ENCODE measurements at places on chromosomes 12 and 14.

DNA sequence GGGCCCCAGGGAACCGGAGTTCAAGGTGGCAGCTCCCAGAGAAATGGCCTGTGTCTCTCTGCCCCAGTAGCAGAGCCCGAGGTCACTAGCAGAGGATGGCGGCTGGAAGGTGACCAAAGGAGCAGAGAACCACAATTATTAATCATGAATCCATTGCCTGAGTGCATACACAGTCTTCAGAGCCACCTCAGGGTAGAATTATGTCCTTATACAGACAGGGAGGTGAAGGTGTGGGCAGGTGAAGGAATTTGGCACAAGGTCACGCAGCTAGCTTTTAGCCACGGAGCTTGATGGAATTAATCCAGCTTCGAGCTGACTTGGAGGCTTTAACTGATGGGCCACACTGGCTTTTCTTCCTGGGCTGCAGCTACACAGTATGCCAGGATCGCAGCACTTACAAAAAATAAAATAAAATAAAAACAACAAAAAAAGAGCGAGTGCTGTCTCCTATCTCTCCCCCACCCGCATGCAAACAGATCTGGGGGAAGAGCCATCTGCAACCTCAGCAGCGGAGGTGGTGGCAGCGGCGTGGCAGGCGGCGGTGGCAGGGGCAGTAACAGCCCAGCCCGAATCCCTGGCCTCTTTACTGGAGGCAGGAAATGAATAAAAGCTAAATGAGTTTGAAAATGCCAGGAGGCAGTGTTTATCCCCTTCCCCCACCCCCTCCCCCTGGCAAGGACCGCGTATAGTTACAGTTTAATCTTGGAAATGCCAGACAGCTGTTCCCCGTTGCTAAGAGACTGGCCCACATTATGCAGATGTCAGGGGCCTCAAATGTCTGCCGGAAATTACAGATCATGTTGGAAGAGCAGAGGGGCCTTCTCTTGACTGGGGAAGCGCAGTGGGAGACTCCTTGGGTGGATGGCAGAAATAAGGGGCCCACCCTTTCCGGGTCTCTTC is 93.5 kb downstream of the LRRC74A start:
- DNase-seq, result no peak

DNA sequence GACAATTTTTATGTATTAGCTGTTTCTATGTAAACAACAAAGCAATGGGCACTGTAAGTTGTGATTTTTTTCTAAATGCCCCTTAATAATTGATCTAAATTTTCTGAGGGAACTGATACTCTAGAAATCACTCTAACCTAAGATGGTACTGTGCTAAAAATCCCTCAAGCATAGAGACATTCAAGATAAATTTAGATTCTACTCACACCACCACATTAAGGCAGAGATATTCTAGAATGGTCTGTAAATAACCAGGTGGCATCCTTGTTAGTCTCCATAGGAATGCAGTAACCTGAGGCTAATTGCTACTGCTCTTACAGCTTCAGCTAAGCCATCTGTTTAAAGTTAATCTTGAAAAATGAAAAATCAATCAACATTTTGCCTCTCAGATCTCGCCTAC is 87.3 kb downstream of the SLC41A2 start:
- no peak for DNase-seq

- DNase-seq, result no peak
These were observed 75.8 kb downstream of the PPP1R36 start for GRCh38 chr14:64625386-64626232.

GRCh38 chr12:78403136-78403535 is 461.4 kb upstream of the SYT1 start:
- no peak for DNase-seq

GRCh38 chr12:124553862-124554428 is 13.5 kb downstream of the NCOR2 start:
- no peak for DNase-seq

- DNase-seq, result no peak
These were observed 570 bp upstream of the MRPS35 start for GRCh38 chr12:27709932-27710591.

DNA sequence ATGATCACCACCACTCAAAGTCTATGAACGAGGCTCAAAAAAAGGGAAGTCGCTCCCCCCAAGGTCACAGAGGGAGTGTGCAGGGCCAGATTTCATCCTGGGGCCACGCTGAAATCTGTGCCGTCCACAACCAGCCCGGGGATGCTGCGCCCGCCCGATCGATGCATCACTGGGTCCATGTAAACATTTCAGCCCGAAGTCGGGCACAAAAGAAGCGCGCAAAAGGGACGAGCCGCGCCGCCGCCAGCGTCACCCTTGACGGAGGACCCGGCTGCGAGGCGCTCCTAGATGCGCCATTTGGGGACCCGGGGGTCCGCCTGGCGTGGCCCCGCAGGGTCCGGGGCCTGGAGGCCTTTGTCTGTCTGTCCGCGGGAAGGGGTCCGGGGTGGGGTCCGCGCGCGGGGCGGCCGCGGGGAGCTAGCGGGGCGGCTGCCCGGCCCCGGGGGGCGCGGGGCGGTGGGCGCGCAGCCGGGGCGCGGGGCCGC is 503 bp downstream of the FBXO21 start:
- DNase-seq, result peak; percentile 14

DNA sequence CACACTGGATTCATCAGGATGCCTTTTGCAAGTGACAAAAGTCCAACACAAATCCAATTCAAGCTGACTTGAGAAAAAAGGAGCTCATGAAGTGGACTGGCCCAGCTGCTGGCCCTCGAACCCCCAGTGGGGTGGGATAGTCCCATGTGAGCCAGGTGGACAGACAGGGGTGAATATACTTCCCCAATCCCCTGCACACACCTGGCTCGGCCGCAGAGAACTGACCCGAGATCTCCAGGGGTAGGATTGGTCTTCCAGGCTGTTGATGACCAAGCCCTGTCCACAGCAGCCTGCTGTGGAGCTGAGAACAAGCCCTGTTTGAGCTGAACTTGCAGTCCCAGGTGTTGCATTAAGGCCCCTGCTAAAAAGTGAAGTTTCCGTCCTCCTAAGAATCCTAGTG is 56.2 kb downstream of the TPCN1 start:
- DNase-seq, result no peak

DNA sequence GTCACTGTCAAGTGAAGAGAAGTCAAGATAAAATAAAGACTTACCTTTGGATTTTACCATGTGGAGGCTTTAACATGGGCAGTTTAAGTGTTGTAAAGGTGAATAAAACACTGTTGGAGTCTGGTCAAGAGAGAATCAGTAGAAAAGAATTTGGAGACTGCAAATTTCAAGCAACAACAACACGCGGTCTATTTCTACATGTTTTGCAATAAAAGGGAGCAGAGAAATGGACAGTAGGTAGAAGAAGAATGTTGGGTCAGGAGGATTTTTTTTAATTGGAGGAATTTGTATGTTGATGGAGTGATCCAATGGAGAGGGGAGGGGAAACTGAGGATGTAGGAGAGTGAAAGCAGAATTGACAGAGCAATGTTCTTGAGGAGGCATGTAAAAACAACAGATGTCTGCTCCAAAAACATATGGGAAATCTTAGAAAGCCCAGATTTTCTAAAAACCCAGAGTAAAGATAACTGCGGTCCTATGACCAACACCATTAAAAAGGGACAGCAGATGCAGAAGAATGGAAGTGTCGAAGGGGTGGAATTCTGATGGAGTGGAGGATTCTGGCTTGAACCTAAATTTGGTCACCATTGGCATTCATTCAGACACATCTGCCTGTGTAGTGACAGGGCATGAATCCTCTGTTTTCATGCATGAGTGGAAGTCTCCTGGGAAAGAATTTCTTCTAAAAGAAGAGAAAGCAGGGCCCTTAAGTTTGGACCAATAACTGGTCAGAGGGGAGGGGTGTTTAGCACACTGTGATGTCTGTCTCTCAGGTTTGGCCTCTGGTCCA is 68.0 kb upstream of the OSBPL8 start:
- DNase-seq, result no peak

DNA sequence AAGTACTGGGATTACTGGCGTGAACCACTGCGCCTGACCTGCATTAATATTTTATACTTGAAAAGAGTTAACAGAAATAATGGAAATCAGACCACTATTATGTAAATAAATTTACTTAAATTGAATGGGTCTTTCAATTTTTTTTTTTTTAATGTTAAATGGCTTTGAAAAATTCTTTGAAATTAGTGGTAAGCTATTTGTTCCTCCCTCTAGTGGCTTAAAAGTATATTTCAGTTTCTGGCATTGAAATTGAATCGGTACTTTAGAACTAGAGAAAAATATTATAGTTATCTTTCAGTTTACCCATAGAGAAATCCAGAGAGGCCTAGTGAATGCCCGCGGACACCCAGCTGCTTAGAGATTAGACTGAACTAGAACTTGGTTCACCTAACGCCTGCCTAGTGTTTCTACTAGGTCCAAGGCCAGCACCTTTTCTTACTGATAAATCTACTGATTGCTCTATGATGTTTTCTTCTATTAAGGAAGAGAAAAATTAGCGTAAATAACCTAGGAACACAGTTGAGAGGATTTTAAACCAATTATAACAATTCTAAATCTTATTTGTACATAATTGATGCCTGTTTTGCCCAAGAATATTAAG is 106.5 kb downstream of the EML1 start:
- DNase-seq, result no peak

GRCh38 chr14:68797121-68797670 is 4.3 kb upstream of the ZFP36L1 start:
- DNase-seq, result no peak

- DNase-seq, result no peak
These were observed 7.2 kb upstream of the LMO3 start for GRCh38 chr12:16613199-16613598.

DNA sequence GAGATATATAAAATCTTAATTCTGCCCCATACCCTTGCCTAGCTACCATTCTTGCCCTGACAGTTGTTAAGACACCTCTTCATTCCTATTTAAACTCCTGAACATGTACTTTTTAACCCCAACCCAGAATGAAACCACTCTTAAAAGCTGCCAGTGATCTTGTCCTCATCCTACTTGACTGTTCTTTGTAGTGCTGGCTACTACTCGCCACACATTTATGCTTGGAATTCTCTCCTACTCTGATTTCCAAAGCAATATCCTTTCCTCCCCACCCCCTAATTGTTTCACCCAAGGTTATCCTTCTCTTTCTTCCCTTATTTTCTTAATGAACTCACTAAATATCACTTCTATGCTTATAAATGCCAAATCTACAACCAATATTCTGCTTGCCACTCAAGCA is 4.1 kb downstream of the NFYB start:
- no peak for DNase-seq

- DNase-seq, result no peak
These were observed 1153.6 kb downstream of the FLRT2 start for GRCh38 chr14:86683561-86683960.

- DNase-seq, result no peak
These were observed 298.7 kb downstream of the RPL10L start for GRCh38 chr14:46352844-46353243.

GRCh38 chr14:55721353-55721752 is 141.3 kb downstream of the KTN1 start:
- no peak for DNase-seq

GRCh38 chr12:32083489-32083888 is 23.2 kb upstream of the BICD1 start:
- no peak for DNase-seq

GRCh38 chr12:132084621-132085290 is 59.4 kb downstream of the DDX51 start:
- peak; percentile 22 for DNase-seq

GRCh38 chr14:75934998-75935628 is 46.7 kb downstream of the TGFB3 start:
- no peak for DNase-seq

All from T follicular helper cell (primary cell).